ENCODE measurements at places on chromosomes 4 and X. TPM values are rescaled to one million over a fixed set of nuclear protein-coding genes. Genes with fewer than 3 reads are reported as not detected.

GRCh38 chrX:9132036-9132638 is 98.2 kb upstream of the FAM9B start:
- H3K4me3 ChIP-seq = no peak overlapping the region
- no peaks in the 10 kb centered on the region for H3K4me1 ChIP-seq
- H3K27ac ChIP-seq = no peak overlapping the region
- no peak for DNase-seq

- peaks cover 60% of the 10 kb centered on the region for H3K36me3 ChIP-seq
- no peak for DNase-seq
- peaks cover 14% of the 10 kb centered on the region for H3K4me1 ChIP-seq
Measured at GRCh38 chrX:79243691-79244090, 99.2 kb downstream of the GPR174 start.

The SLC34A2 gene
- total RNA-seq = not detected

The UGT2B17 gene
- not detected for total RNA-seq

The IRS4 gene
- total RNA-seq = not detected

GRCh38 chr4:106582103-106582502 is 213.5 kb upstream of the GIMD1 start:
- H3K4me3 ChIP-seq = no peak overlapping the region
- no peak overlapping the region for H3K27ac ChIP-seq
- no peaks in the 10 kb centered on the region for H3K27me3 ChIP-seq
- H3K4me1 ChIP-seq = no peaks in the 10 kb centered on the region
- DNase-seq = no peak
- no peaks in the 10 kb centered on the region for H3K36me3 ChIP-seq

DNA sequence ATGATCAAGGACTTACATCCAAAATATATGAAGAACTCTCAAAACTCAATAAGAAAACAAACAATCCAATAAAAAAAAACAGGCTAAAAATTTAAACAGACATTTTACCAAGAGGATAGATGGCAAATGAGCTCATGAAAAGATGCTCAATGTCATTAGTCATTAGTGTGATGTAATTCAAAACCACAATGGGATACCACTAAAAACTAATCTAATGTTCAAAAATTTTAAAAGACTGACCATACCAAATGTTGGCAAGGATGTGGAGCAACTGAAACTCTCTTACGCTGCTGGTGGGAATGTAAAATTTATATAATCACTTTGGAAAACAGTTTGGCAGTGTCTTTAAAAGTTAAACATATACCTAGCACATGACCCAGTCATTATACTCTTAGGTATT is 43.7 kb downstream of the RPS6KA6 start:
- H3K4me3 ChIP-seq = no peak overlapping the region
- no peaks in the 10 kb centered on the region for H3K36me3 ChIP-seq
- H3K27ac ChIP-seq = no peak overlapping the region
- DNase-seq = no peak
- H3K4me1 ChIP-seq = no peaks in the 10 kb centered on the region

The RASL11B gene
- 0.17 TPM for total RNA-seq

Data from activated naive CD8-positive, alpha-beta T cell treated with anti-CD3 and anti-CD28 coated beads, Interleukin-2, amount 10 ng/mL, durations not matched to agents 7 days and 5 days (primary cell).